ENCODE measurements at places on chromosomes 4 and X.

DNA sequence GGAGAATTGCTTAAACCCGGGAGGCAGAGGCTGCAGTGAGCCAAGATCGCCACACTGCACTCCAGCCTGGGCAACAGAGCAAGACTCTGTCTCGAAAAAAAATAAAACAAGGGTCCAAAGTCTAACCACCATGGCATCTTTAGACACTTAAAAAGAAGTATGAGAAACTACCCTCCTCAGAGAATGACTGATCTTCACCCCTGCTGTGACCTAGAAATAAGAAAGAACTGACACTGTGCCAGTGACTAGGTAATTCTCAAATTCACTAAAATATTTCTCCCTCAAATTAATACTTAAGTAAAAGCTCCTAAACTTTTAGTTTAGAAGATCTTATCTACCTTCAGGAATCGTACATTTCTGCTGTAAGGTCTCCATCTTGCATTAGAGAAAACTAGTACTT lies 80.3 kb downstream of the AFAP1 start:
- no peak for DNase-seq

DNA sequence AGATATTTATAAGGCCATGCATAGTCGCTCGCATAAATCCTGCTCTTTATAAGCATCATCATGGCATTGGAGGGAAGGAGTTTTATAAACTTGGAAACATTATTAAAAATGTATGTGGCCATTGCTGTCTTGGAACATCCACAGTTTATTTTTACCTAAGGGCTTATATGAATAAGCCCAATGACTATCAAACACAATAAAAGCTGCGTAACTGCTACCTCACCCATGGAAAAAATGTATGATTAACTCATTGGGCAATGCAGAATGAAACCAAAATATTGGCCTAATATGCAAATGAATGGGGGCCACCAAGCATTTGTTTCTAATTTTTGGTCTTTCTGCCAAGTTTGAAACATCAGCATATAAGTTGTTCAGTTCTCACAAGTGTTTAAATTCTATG lies 19.1 kb downstream of the GEMIN8 start:
- no peak for DNase-seq

DNA sequence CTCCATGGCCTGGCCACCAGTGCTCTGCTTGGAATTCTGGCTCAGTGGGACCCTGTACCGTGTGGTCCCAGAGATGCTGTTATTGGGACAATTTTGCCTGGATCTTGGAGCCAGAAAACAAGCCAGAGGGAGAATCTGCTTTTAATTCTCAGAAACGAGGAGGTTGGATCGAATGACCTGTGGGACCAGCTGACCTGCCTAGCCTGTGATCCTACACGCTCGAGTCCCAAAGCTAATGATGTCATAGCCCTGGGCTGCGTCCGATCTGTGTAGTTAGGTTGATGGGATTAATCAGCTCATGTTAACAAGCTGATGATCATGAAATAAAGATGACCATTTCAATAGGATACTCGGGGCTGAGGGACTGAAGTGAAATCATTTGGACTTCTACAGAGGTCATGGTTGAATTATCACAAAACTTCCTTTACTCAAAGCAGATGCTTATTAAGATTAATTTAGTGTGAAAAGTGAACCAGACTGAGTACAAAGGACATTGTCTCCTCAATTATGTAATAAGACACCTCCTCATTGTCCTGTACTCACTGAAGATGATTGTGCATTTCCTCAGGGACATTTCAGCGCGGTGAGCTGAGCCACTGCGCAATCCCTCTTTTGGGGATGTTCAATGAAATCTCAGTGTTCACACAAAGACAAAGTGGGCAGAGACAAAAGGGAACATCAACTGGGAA lies 51.9 kb upstream of the STX18 start:
- DNase-seq, result no peak

- peak; percentile 20 for DNase-seq
These were observed 443.9 kb upstream of the INTU start for GRCh38 chr4:127188847-127189246.

GRCh38 chr4:2688697-2689096 lies 67.4 kb downstream of the TNIP2 start:
- no peak for DNase-seq

DNA sequence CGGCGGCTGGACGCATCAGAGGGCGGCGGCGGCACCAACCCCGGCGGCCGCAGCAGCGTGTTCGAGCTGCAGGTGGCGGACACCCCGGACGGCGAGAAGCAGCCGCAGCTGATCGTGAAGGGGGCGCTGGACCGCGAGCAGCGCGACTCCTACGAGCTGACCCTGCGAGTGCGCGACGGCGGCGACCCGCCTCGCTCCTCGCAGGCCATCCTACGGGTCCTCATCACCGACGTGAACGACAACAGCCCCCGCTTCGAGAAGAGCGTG lies 1.9 kb downstream of the PCDH7 start:
- no peak for DNase-seq
